ENCODE measurements at places on chromosomes 7 and 10.

DNA sequence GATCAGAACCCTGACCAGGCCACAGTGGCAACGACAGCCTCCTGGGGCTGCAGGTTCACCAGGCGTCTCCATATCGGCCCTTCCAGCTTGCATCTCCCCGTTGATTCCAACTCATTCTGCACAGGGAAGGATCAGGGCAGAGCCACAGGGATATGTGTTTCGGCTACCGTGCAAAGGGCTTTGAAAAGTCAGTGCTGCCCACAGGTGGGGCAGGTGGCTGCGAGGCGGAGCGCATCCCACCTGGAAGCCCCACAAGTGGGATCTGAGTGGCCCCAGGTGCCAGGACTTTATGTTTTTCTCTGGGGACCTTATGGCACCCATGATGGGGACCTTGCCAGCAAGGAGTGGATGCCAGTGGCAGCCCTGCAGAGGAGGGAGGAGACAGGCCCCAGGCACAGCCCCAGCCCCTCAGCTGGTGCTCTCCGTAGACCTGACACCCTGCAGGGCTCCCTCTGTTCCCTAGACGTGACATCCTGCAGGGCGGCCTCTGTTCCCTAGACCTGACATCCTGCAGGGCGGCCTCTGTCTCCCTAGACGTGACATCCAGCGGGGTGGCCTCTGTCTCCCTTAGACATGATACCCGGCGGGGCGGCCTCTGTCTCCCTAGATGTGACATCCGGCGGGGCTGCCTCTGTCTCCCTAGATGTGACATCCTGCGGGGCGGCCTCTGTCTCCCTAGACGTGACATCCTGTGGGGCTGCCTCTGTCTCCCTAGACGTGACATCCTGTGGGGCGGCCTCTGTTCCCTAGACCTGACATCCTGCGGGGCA is 189.4 kb downstream of the ELFN1 start:
- DNase-seq, result no peak

- DNase-seq, result no peak
These were observed 1129.6 kb downstream of the SORCS3 start for GRCh38 chr10:105770524-105771212.

DNA sequence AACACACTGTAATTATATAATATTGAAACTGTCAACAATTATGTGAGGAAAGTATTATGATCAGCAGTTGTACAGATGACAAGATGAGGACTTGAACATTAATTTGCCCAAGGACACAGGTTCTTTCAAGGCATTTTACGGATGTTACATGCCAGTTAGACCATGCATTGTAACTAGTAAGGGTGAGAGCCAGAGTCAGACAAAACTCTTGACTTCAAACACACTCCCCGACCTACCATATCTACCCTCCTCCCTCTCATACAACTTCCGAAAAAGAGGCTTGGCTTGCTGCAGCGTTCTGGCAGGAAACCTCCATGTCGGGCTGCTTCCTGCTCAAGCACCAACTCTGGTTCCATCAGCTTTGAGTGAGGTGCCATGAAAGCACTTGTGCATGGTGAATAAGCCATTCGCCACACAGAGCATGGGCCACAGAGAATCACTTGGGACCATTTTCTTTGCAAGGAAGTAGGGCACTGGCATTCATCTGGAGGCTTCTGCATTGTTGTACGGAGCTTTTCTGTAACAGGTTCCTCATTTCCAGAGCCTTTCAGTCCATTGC is 53.2 kb downstream of the FOXI2 start:
- DNase-seq, result no peak

- peak; percentile 48 for DNase-seq
These were observed 4.3 kb upstream of the KCNMA1 start for GRCh38 chr10:77641788-77642397.

GRCh38 chr7:67391168-67391567 is 394.5 kb downstream of the TYW1 start:
- DNase-seq, result no peak

GRCh38 chr7:28592861-28593260 is 180.5 kb downstream of the CREB5 start:
- no peak for DNase-seq

GRCh38 chr7:6701860-6702259 is 4.9 kb downstream of the ZNF12 start:
- no peak for DNase-seq

DNA sequence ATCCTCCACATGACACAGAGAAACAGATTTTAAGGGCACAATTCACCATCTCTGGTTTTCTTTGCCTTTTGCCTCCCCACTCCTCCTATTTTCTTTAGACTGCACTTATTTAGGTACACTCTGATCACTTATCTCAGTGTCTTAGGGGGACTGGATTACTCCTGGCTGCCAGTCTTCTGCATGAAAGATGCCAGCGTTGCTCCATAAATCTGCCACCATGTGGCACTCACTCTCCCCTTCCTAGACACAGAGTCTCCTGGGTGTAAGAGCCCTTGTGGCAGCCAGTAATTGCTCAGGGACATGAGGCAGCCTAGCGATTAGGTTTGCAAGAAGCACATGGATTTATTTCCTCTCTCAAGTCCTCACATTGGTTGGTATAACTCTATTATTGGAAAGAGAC is 34.5 kb upstream of the RBM20 start:
- DNase-seq, result no peak

DNA sequence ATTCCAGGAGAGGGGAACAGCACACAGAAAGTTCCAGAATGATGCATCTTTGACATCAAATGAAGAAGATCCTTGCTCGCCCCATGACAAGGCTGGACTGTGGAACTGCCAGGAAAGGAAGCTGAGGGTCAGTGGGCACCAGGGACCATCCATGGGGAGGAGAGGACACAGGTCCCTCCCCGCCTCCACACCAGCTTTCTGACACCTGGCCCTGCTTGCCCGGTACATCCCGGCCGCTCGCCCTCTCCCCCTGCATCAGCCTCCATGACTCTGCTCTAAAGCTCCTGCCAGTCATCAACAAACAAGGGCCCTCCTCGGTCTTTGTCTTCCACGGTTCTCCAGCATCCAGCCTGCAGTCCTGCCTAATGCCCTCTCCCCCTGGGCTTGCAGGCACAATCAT is 222.3 kb downstream of the GRID1 start:
- DNase-seq, result no peak

- DNase-seq, result no peak
These were observed 54.6 kb upstream of the GPR158 start for GRCh38 chr10:25120188-25120587.

DNA sequence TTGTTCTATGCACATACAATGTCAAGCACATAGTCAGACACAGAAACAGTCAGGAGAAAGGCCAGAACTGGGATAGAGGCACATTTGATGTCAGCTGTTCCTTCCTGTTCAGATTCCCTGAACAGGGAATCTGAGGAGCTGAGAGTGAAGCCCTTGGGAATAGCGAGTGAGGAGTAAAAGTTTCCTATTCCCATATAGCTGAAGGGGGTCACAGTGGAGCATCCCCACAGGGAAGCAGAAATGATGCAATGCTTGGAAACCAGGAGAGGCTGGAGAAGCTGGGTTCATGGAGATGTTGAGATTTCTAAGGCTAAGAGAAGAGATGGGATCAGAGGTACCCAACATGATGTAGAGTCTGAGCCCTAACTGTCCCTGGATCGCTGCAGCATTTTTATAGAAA is 11.3 kb upstream of the PRXL2A start:
- DNase-seq, result no peak

GRCh38 chr10:124605001-124605370 is 139.2 kb downstream of the FAM53B start:
- no peak for DNase-seq

DNA sequence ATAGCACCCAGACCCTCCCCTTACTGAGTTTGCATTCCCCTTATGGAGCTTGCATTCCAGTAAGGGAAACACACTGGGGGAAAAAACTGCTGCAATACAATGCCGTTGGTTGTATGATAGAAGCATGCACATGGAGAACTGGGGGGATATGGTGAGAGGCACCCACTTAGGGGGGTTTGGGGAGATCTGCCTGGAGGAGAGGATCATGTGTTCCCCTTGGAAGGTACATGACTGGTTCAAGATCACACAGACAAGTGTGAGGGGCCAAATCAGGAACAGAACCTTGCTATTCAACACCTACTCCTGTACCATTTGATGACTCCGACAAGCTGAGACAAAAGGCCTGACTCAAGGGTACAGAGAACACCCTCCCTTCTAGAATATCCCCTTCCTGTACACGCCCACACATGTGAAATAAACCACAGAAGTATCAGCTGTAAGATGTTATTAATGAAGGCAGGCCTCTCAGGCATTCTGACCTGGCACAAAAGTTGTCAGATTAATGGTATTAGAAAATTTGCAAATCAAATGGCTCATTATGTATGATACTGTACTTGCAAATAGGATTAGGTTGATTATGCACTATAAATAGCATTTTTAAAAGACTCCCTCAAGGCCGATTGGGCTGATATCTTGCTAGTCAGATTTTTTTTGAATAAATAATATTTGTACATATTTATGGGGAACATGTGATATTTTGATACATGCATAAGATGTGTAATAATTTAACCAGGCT is 122.2 kb downstream of the NPY start:
- DNase-seq, result peak; percentile 85

- DNase-seq, result no peak
These were observed 123.3 kb downstream of the TRRAP start for GRCh38 chr7:99001482-99002147.

GRCh38 chr10:114511881-114512280 is 107.6 kb upstream of the AFAP1L2 start:
- no peak for DNase-seq

DNA sequence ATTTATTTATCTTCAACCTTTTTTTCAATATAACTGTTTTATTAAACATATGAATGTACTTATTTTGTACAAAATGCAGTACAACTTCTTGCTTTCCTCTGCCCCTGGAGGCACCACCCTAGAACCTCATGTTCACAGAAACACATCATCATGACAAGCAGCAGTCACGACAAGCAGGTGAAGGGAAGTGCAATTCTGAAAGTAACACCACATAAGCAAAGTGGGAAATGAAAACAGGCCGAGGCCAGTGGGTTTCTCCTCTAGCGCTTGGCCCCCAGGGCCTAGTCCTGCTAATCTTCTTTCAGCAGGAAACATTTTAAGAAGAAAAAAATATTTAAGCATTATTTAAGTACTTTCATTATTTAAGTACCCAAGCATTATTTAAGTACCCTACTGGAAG is 598.1 kb downstream of the SH2D4B start:
- no peak for DNase-seq

Data from HAP-1 (cell line).